OCI-M1 (cell line): ENCODE measurements at places on chromosomes 6 and 20.

GRCh38 chr20:46040902-46041535 is 12.0 kb downstream of the SLC12A5 start:
- peak; percentile 57 for DNase-seq

GRCh38 chr6:148528292-148528691 is 185.7 kb downstream of the SASH1 start:
- no peak for DNase-seq

GRCh38 chr20:11929947-11930346 is 12.3 kb downstream of the BTBD3 start:
- DNase-seq, result no peak

- no peak for DNase-seq
Measured at GRCh38 chr6:22020299-22021003, 276.4 kb downstream of the PRL start.

DNA sequence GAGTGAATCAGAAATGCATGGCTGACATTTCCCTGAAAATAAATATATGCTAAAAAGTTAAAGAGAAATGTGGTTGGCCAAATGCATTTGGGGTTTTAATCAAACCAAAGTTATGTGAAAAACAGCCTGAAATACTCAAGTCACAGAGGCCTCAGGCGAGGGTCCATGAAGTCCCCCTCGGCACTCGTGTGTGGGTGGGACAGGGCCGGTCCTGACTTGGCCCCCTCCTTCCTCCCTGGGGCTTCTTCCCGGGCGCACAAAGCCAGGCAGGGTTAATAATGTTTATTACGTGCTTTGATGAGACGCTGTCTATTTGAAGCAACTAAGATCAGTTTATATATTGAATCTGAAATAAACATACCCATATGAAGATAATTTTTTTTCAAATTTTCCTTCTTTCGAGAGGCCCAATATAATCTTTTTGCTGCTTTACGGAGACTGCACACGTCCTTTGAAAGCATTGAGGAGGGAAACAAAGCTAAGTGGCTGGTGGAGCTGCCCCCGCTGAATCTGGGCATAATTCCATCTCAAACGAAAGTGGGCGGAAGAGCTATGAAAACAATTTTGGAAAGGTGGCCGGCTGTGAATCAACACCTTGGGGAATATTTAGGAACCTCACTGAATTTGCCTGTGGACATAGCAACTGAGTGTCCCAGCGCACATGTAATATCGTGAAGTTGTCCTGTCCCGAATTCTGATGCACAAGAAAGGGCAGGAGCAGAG is 55.8 kb upstream of the SMOC2 start:
- DNase-seq, result no peak

GRCh38 chr20:33821270-33821836 is 10.2 kb downstream of the CHMP4B start:
- no peak for DNase-seq

- DNase-seq, result no peak
Measured at GRCh38 chr6:35638679-35639078, 50.0 kb downstream of the FKBP5 start.

DNA sequence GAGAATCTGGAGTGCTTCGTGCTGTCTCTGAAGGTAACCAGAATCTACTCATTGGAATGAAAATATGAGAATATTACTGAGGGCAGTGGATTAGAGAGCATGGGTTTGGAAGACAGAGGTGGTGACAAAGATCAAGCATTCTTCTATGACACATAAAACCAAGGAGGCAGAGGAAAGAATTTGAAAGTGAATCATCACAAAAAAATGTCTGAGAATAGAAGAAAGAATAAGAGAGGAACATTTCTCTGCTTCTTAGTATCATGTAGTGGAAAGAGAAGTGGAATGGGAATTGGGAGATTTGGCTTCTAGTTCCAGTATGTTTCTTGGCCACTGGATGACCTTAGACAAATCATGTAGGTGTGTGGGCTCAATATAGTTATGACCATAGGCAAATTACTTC is 474.0 kb downstream of the TFAP2B start:
- no peak for DNase-seq

DNA sequence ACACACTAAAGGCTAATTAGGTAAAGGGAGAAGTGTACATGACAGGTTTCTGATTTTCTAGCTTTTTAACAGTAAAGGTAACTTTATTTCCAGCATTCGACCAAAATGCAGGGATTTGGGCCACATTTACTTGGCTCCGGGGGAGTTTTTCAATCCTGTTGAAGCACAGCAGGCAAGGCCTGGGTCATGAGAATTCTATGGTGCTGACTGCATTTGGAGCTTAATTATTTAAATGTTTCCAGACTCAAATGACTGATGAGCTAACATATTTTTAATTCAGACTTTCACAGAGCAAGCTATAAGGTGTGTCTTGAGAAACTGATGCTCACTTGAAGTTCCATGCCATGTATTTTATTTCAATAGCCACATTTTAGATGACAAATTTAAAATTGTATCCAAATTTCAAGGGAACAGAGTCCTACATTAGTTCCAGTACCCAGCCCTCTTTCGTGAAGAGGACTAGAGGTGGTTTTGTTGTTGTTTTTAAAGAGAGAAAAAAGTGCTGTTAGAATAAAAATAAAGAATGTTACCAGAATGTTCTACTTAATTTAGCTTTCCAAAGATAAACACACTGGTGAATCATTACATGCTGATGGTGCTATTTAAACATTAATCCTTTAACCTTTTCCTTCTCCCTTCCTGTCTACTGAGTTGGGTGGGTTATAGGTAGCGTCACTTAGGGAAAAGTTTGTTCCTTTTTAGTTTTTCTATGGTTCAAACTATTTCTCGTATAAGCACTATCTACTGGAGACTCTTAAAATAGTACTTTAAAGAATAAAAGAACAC is 82.3 kb upstream of the PHACTR2 start:
- DNase-seq, result no peak

GRCh38 chr6:53922539-53922981 is 127.8 kb downstream of the LRRC1 start:
- no peak for DNase-seq

DNA sequence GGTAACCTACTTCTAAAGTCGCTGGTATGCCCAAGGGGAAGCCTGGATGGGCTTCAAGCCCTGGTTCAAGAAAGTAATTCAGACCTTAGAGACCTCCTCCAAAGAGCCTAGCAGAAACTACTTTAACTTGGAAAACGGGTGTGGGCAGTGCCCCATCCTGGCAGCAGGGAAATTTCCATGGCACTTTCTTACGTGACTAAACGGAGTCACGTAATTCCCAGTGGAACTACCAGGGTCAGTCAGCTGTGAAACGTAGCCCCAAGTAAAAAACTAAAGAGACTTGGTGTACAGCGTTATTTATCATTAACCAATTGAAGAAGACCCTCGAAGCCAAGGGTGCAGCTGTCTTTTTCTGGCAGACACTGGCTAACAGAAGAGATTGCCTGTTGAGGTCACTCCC is 114.0 kb downstream of the RCAN2 start:
- no peak for DNase-seq

- DNase-seq, result no peak
Measured at GRCh38 chr6:22057962-22058361, 238.9 kb downstream of the PRL start.

DNA sequence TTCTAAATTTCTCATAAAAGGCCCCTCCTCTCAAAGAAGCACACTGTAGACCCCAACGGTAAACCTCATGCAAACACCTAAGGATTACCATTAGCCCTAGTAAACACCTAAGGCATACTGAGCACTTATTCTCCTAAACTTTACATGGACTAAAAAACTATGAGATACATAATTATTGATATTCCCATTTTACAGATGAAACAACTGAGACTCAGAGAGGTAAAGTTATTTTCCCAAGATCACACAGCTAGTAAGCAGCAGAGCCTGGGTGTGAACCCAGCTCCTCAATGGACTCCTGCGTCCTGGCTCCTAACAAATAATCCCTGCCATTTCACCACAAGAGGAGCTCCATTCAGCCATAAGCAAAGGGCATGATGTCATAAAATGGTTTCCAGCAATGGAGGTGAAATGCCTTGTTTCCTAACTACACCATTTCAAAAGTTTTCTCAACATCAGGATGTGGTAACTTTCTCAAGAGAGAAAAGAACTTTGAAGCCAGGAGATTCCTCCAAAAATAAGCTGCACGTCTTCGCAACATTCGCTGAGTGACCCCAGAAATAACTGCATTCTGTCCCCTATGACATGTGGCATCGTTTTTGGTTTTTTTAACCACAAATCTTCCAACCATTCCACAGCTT is 4.1 kb downstream of the ATP9A start:
- DNase-seq, result no peak

DNA sequence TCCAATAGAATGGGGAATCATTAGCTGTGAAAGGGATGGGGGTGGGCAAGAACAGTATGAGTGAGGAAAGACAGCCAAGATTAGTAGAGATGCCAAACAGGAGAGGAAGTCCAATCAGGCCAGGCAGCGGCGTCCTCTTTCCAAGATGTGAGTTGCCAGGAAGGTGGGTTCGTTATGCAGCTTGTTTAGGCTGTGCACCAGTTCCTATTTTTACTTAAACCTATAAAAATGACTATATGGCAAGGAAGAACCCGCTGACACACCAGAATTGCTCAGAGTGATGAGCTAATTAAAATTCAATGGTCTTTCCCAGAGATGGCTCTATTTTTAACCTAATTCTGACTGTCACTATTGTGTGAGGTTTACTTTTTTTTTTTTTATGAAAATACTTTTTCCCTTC is 88.2 kb downstream of the SLC22A23 start:
- no peak for DNase-seq

- no peak for DNase-seq
Measured at GRCh38 chr6:126716032-126716431, 376.1 kb downstream of the CENPW start.

- DNase-seq, result no peak
Measured at GRCh38 chr6:45552536-45552935, 174.8 kb upstream of the SUPT3H start.

GRCh38 chr6:23566418-23566817 is 559.6 kb upstream of the NRSN1 start:
- no peak for DNase-seq

GRCh38 chr6:28343898-28344677 is 5.7 kb upstream of the ZKSCAN3 start:
- peak; percentile 68 for DNase-seq

DNA sequence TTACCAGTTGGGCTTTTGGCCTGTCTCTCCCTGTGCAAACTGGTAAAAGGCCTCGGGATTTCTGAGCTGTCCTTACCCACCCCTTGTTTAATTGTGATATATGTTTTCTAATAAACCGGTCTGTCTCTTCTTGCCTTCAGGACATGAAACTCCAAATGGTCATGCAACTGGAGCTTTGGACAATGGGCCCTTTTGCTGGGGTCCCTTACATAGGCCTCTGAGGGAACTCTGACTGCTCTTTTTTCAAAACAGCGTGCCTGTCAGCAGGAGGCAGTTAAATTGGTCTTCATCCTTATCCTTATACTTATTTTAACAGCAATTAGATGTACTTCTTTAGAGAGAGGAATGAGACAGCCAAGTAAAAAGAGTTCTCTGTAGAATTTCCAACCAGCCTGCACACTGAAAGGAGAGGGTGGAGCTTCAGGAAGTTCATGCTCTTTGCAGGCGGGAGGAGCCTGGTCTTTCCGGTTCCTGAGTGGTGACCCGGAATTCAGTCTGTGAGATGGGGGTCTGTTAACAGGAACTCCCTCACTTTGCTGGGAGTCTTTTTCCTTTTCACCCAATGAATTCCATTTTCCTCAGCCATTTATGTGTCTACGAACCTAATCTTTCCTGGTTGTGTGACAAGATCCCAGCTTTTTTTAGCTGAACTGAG is 299.6 kb upstream of the GJE1 start:
- no peak for DNase-seq

GRCh38 chr6:125165256-125165655 is 11.7 kb downstream of the TPD52L1 start:
- DNase-seq, result peak; percentile 42

- DNase-seq, result peak; percentile 60
Measured at GRCh38 chr20:10671919-10672623, 1.7 kb downstream of the JAG1 start.

DNA sequence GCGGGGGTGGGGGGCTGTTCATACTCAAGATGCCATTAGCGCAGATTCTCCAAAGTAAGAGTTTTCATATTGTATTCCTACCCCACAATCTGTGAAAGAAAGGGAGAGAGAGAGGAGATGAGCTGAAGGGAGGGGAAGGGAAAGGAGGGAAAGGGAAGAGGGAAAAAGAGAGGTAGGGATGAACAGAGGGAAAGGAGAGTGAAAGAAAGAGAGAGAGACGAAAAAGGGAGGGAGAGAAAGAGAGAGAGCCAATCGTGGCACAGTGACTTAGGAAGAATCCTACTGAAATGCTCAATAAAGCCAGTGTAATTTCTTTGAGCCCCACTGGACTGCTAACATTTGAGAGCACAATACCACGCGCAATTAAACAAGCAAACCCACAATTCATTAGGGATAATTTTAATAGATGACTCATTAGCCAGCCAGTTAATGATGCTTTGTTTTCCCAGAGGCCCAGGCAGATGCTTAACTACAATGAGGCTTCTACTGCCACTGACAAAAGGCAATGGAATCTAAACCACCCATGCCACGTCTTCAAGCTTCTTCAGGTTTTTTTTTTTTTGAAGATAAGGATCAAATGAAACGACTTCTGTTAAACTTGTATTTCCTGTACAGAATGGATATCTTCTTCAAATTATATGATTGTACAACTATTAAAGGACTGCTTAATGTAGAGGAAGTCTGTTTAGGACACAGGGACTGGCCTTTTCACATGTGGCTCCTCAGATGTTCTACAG is 306.8 kb downstream of the FOXC1 start:
- DNase-seq, result no peak

DNA sequence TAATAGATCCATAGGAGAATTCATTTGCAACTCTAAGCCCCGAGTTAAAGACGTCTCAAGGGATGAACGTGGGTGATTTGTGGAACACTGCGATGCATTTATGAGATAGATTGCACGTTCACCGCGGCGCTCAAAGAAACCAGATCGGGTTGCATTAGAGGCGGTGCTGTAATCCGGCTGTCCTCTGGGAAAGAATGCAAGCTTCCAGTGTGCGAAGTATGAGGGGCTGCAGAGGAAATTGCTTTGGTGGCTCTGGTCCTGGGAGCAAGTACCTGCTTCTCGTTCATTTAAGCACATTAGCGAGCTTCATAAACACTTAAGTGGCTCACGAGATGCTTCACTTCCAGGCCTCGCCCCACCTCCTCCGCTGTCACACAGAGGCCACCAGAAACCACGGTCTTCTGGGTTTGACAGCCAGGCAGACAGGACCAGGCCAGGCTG is 182.3 kb downstream of the CDH4 start:
- DNase-seq, result no peak

DNA sequence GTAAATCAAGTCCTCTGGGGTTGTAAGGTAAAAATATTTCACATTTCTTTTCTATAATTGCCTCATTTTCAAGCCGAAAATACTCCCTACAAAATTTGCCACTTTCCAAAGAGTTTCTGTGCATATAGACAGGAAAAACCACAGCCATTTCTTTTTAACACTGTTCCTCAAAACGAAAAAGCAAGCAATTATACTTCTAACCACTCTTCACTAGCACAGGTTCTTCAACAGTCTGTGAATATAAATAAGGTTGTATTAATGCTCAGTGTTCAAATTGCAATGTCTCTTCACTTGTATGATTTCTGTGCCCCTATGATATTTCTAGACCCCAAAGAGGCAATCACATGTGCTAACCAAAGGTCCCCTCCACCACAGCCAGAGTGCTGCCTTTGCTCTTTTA is 206.0 kb downstream of the SIM1 start:
- DNase-seq, result peak; percentile 69
